ENCODE measurements at places on chromosomes 5 and 9.

- no peak for DNase-seq
Observed at GRCh38 chr5:37932450-37932849, 92.6 kb upstream of the GDNF start.

DNA sequence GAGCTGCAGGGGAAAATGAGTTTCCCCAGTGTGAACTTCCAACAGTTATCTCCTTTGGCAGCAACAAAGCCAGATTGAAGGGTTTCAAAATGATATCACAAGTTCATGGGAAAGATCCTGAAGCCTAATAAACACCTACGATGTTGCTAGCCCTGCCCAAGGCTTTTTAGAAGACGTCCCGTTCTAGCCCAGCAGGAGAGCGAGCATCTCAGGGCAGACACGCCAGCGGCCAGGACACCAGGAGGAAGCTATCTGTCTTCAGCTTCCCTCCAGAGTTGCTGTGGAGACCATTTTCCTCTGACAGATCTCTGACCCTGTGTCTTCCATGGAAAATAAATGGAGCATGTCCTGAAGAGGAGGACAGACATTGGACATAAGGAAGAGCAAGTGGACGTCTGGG, 98.4 kb downstream of the FBXO38 start:
- no peak for DNase-seq

DNA sequence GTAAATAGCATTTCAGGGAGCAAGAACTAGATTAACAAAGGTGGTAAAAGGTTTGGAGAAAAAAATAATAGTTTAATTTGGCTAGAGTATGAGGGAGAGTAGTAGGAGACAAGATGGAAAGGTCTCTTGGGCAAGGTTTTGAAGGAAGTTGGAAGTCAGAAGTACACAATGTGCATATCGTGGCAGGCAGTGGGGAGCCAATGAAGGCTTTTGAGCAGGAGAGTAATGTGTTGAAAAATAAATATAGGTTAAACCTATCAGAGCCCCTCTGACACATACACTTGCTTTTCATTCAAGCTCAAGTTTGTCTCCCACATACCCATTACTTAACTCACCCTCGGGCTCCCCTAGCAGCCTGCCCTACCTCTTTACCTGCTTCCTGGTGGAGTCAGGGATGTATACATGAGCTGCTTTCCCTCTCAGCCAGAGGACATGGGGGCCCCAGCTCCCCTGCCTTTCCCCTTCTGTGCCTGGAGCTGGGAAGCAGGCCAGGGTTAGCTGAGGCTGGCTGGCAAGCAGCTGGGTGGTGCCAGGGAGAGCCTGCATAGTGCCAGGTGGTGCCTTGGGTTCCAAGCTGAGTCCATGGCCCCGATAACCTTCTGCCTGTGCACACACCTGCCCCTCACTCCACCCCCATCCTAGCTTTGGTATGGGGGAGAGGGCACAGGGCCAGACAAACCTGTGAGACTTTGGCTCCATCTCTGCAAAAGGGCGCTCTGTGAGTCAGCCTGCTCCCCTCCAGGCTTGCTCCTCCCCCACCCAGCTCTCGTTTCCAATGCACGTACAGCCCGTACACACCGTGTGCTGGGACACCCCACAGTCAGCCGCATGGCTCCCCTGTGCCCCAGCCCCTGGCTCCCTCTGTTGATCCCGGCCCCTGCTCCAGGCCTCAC, at the start of gene CA9:
TSS of gene CA9 (plus strand) at position 797 of the 893 bp plus-strand sequence. CDS start at position 829, 32 bp downstream.
- no peak for DNase-seq

DNA sequence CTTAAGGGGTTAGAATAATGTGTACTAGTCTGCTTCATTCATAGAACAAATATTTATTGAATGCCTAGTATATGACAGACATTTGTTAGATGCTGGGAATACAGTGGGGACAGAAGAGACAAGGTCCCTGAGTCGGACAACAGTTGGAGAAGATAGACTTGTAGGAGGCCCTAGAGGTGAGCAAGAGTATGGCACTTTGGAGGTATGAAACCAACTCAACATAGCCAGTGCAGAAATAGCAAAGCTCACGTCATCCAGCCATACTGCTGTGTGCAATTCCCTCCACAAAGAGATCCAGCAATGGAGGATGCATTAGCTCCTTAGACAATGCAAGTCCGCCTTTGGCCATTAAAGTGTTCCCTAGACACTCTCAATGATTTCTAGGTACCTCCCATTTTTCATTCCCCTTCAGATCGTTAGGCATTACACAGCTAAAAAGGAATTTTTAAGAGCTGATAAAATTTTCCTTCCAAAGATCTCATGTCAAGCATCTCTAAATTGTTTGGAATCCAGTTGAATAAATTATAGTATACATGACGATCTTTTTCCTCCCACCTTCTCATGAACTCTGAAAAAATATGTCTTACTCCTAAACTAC, 1949.6 kb upstream of the WWC1 start:
- DNase-seq, result no peak

- no peak for DNase-seq
Observed at GRCh38 chr5:6434731-6435130, 13.9 kb upstream of the UBE2QL1 start.

DNA sequence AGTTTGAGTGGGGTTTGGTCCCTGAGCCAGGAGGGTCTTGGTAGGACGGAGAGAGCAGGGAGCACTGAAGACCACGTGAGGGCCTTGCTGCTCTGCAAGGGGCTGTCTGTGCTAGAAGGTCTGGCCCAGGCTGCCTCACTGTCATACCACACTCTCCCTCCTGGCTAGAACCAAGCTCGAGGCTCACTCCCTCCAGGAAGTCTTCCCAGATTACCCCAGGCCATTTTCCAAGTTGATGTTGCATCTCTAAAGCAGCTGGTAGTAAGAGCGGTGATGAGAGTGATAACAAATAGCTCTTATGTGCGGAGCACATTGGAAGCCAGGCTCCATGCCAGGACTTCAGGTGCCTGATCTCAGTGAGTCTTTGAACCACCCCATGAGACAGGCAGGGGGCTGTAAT, 6.6 kb downstream of the MYMK start:
- DNase-seq, result no peak

- no peak for DNase-seq
Observed at GRCh38 chr5:33049842-33050241, 338.7 kb downstream of the NPR3 start.

DNA sequence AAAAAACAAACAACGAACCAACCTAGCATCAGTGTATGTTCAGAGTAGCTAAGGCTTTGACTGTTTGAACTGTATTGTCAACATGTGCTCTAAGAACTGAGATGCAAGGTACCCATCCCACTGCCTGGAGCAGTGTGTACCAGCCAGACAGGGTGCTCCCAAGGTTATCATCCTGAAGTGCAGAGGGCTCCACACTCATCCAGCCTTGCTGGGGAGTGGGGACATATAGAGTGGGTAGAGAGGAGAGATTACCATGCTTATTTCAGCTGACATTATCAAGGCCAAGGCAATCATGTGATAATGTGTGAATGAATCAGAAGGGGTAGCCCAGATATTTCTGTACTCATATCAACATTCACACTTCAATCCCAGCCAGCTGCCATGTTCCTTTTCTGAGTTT, 68.7 kb upstream of the ZNF622 start:
- DNase-seq, result no peak

- DNase-seq, result no peak
Observed at GRCh38 chr5:73288803-73289720, 116.1 kb downstream of the TMEM174 start.

GRCh38 chr9:137579259-137579604, 507 bp upstream of the DPH7 start:
- no peak for DNase-seq

DNA sequence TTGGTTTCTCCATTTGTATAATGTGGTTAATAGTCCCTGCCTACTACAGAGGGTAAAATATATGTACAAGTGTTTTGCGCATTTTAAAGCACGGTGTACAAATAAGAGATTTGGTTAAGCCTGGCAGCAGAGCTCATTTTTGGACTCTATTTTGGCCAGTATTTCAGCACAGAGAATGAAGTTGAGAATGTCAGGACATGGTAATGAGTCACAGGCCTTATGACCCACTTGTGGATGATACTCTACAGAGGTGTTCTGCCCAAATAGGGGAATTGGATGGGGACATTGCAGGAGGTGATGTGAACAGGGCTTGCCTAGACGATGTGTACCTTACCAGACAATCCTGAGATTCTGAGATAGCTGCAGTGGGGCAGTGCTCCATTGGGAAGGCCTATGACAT, 50.6 kb downstream of the MELK start:
- DNase-seq, result no peak

DNA sequence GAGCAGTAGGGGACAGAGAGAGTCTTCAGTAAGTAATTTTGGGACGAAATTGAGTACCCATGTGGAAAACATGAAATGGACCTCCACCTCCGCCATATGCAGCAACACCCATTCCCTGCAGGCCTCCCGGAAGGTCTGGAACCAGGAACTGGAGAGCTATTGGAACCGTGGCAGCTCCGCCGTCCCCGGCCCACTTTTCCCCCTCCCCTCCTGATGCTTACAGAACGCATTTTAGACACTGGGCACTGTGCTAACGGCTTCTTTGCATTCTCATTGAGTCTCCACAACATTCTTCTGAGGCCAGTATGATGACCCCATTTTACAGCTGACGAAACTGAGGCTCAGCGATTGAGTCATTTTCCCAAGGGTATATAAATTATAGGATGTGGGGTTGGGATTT, 20.4 kb upstream of the ZBTB43 start:
- DNase-seq, result no peak

DNA sequence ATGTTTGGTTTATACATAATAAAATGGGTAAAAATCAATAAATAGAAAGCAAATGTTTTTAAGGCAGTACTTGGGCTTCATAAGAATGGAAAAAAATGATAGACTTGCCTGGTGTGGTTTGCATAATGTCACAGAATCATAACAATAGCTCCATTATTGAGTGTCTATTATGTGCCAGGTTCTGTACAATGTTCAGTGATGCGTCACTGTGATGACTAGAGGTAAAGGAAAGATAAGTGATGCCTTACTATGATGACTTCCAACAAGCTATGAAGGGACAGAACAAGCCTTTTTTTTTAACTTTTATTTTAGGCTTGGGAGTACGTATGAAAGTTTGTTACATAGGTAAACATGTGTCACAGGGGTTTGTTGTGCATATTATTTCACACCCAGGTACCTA, 128.8 kb downstream of the TMC1 start:
- DNase-seq, result no peak

DNA sequence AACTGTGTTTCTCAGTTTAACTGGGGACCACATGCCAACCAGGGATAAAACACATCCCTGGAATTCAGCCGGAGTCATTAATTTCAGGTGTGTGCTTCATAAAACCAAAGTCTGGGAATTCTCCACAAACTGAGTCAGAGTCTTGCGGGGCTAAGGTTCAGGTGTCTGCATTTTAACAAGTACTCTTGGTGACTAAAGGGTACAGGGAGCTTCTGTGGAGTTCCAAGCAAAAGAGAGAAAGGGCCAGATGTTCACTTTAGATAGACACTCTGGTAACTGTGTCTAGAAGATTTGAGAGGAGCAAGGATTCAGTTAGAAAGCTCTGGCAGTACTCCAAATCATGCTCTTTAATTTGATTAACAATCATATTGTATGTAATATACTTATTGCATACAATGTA, 4.0 kb downstream of the NADK2 start:
- no peak for DNase-seq

DNA sequence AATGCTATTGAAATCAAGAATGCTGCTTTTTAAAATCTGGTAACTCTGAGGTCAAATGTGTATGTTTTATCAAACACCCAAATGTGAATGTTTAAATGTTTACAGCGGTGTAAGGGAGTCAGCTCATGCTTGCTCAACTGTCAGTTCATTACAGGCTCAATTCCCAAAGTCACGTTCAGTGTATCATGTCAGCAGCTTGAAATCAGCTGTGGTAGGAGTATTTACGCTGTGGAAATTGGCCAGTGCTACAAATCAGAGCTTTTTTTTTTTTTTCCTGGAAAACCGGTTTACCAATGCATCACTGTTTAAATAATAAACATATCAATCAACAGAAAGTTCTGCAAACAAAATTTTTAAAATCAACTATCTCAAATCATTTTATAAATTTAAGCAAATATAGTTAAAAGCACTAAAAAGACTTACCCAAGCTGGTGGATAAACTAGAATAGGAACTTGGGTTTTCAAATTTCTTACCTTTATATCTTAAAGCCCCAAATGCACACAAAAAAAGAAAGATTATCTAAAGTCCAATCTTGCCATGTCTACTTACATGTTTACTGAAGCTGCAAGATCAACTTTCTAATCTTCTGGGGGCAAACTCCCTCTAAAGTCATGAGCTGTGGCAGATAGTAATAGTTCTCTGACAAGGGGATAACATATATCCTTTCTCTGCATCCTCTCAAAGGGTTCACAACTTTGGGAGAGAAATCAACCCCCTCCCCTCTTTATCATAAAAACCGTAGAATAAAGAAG, 57.6 kb upstream of the GRAMD2B start:
- no peak for DNase-seq

DNA sequence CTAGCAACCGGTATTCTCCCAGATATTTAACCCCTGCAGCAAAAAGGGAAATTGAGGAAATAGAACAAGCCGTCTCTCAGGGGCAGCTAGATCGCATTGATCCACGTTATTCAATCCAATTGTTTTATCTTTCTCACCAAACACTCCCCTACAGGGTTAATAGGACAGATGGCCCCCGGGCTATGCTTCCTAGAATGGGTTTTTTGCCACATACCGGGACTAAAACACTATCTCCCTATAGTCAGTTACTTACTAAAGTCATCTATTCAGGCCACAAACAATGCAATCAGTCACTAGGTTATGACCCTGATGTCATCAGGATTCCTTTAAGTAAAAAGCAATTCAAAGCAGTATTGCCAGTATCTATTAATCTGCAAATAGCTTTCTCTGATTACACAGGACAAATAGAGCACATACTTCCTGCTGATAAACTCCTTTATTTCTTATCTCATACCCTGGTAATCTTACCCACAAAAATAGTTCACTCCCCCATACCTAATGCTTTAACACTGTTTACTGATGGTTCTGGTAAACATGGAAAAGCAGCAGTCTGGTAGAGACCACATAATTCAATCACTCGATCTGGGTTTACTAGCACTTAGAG, 159.0 kb downstream of the CPLANE1 start:
- no peak for DNase-seq

DNA sequence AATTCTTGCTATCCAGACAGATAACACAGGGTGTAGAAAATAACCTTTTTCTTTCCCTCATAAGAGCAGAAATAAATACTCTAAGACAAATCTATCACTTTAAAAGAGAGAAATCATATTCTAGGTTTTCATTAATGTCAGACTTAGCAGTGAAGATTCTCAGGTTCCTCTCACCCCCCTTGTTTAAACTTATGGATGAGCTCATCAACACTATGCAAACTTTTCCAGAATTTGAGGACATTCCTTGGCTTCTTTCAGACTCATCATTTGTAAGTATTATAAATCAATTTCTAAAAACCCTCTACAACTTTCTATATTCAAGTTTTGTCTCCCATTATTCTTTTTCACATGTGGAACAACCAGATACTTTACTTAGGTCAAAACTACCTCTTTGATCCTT, 374.9 kb upstream of the TRPC7 start:
- no peak for DNase-seq

DNA sequence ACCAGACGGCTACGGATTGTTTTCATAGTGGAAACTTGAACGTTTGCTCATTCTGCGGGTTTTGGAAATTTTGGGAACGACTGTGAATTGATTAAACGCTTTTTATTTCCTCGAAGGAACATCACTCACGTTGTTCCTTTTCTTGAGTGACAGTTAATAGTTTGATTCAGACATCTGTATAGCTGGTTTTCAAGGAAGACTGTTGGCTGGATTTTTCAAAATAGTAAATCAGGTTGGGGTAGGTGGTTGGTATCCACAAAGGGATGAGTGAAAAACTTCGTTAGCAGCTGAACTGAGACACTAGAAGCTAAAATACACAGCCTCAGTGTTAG, 1.1 kb downstream of the TGFBR1 start:
- DNase-seq, result no peak

- no peak for DNase-seq
Observed at GRCh38 chr5:74310997-74311930, 329.3 kb downstream of the ENC1 start.
